NCI-H345 (cell line): ENCODE measurements at places on chromosomes 4 and X.
A peak's percentile ranks its signal among the peaks of the same experiment; 100 is the strongest.

GRCh38 chr4:77881460-77882295 lies 19.0 kb downstream of the MRPL1 start:
- no peak for DNase-seq

DNA sequence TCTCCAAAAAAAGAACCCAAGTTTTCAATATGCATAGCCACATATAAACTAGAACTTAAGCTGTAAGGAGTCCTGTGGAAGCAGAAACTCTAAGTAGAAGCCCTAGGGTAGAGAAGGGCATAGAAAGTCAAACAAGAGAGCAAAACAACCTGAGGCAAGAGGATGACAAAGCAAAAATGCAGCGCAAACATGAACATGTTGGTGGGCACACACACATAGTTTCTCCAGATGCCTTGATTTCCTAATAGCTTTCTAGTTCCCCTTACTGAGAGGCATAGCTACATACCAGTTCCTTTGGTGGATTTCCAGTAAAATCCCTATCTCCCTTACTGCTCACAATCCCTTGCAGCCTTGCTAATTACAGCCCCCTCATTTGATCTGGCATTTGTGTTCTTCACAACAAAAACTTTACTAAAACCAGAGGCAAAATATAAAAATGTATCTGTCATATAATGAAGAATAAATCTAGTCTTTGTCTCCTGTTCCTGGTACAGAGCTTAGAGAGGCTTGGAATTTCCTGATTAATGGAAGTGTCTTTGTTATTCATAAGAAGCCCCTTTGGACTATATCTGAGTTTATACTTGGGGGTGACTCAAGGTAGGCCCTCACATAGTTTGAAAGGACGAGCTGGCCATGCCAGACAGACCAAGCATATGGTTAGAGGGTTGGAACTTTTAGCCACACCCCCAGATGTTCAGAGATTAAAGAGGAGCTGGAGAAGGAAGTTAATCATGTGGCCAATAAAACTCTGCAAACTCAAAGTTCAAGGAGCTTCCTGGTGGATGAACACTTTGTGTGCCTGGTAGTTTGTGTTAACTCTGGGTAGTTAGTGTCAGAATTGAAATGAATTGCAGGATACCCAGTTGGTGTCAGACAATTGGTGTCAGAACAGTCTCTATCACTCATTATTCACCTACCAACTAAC lies 52.7 kb upstream of the ZCCHC13 start:
- DNase-seq, result no peak

DNA sequence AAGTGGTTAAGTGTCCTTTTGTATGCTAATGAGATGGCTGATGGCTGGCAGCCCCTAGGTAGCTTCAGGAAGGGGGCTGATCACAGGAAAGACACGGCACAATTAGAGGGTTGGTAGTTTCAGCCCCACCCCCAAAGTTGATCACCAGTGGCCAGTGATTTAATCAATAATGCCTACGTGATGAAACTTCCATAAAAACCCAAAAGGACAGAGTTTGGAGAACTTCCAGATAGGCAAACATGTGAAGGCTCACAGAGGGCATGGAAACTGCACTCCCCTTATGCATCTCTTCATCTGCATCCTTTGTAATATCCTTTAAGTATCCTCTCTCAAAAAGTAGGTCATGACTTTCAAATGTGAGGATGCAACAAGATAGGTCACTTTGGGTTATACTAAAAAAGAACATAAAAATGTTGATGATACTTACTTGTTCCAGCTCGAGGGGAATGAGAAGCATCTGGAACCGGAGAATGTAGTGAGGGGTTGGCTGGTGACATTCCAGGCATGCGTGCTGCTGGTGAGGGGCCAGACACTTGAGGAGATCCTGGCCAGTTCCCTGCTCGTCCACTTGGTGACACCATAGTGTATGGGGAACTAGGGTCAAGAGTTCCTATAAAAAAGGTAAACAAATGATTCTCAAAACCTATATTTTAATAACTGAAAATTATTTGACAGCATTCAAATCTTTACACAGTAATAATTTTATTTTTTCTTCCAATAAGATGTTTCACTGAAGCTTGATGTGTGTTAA lies 16.7 kb upstream of the CXorf38 start:
- no peak for DNase-seq

GRCh38 chr4:56648021-56648823 lies 32.9 kb downstream of the HOPX start:
- no peak for DNase-seq

- peak; percentile 54 for DNase-seq
Measured at GRCh38 chrX:131841496-131842437, 181.3 kb upstream of the STK26 start.

- DNase-seq, result no peak
Measured at GRCh38 chr4:14596904-14597303, 405.4 kb upstream of the CPEB2 start.

- DNase-seq, result peak; percentile 18
Measured at GRCh38 chr4:101885574-101885973, 95.0 kb downstream of the BANK1 start.

DNA sequence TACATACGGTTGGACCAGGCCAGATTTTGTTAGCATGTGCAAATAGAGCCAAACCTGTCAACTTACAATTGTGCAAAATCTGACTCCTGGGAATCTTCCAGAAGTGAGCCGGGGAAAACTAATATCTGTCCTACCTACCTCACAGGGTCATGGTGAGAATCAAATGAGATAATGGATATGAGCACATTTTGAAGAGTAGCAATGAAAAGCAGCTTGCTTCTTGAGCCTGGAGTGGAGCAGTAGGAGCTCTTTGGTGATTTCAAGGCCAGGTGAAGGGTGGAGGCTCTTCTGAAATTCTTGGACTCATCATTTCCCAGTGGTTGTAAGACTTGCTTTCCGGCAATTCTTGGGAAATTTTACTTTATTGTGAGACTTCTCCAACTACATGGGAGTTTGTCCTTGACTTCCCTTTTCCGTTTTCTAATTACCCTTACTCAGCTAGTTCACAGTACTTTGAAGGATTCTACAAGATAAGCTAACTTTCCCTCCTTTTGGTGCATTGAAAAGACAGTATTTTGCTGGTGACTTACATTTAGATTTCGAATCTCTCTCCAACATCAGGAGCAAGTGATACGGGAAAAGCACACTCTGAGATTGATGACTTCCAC lies 12.2 kb downstream of the PLAC1 start:
- DNase-seq, result no peak

- no peak for DNase-seq
Measured at GRCh38 chrX:97398030-97398551, 514.4 kb downstream of the RPA4 start.

DNA sequence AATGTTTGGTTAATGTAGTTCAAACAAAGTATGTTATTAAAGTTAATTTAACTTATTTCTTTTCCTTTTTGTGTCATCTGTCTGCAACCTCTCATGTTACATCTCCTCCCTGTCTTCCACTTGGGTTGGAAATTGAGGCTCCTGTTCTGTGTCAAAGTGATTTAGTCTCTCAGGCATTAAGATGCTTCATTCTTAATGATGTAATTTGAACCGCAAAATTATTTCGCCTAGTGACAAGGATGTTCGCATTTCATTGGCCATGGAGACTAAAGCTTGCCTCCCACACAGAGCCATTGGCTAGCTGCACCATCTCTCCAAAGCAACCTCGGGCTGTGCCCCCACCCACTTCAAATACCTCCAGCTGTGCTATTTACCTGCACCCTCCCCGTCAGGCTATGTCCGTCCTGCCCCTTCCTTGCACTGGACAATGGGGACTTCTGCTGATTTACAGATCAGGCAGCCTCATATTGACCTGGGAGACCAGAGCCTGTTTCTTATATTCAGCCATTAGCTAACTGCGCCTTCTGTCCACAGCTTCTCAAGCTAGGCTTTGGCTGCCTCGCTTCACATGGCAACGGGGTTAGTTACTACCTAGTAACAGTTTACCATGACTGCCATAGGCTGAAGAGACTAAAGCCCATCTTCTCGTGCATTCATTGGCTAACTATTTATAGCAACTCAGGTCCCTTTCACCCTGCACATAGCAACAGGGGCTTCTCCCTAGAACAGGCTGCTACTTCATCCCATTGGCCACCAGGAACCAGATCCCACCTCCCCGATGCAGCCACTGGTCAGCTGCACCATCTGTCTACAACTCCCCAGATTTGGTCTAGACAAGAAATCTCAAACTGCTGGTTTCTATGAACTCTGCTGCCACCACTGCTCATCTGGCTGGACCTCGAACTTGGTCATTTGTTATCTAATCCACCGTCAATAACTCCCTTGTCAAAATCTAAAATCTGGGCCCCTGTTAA lies 8.6 kb upstream of the ZNF157 start:
- DNase-seq, result peak; percentile 87

GRCh38 chr4:37988670-37989069 lies 28.5 kb downstream of the PTTG2 start:
- no peak for DNase-seq

GRCh38 chr4:120816296-120816965 lies 106.1 kb downstream of the PRDM5 start:
- no peak for DNase-seq

GRCh38 chr4:48620093-48620492 lies 130.0 kb downstream of the ZAR1 start:
- DNase-seq, result no peak

GRCh38 chr4:37489697-37490096 lies 196.5 kb downstream of the RELL1 start:
- DNase-seq, result no peak

- DNase-seq, result no peak
Measured at GRCh38 chr4:113059449-113060182, 10.2 kb downstream of the ANK2 start.

DNA sequence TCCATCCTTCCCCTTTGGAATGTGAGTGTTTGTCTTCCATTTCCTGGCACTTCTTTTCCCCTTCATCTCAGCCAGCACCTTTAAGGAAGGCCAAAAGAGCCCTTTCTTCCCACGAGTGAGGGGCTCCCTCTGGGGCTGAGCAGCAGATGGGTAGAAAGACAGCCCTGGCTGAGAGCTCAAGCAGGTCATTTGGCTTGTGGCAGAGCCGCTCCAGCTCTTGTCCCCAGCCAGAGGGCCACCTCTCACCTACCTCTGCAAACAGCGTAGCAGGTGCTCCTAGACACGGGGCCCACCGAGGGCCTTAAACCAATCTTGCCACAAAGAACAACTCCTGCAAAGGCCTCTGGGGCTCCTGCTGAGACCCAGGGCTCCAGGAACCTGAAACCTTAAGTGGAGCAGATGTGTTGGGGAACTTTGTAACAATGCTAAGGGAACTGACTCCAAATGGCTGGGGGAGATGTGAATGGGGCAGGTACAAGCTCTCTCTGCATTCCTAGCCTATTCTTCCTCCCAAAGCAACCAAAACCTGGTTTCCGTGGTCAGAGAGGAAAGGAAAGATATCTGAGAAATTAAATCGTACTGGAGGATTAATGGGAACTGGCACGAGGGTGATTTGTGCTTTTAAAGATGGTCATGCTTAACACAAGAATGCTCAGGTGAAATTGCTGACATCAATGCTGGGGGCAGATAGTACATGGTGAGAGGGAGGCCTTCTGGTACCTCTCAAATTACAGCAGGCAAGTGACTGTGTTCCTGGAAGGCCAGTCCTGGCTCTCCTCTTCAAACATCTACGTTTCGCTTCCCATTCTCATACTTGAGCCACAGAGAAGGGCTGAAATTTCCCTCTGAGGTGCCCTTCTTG lies 27.0 kb downstream of the TFDP3 start:
- DNase-seq, result no peak

DNA sequence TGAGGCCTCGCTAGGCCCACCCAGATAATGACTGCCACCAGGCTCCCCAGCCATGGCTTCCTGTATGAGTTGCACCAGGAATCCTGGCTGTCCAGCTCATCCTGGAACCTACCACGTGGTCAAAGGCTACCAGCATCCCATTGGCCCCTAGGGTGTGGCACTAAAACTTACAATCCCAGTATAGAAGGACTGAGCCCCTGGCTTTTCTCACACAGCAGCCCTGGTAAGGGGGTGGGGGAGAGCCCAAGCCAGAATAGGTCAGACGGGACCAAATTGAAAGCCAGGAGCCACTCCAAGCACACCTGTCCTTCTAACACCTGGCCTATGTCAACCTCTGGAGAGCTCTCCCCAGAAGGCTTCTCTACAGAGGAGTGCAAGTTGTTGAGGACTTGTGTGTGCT lies 269.3 kb upstream of the AGTR2 start:
- DNase-seq, result no peak

DNA sequence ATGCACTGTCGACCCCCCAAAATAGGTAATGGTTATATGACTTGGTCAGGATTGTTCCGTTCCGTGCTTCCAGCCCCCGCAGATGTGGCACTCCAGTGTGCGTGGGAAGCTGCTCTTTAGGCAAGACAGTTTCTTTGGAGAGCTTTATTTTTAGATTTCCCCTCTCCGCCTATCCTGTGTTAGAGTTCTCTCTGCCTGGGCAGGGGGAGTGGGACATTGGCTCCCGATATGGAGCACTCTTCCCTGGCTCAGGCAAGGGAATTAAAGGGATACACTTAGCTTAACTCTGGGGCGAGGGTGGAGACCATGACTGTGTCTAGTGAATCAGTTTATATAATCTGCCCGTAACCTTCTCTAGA lies 36.0 kb downstream of the DLG3 start:
- DNase-seq, result no peak

DNA sequence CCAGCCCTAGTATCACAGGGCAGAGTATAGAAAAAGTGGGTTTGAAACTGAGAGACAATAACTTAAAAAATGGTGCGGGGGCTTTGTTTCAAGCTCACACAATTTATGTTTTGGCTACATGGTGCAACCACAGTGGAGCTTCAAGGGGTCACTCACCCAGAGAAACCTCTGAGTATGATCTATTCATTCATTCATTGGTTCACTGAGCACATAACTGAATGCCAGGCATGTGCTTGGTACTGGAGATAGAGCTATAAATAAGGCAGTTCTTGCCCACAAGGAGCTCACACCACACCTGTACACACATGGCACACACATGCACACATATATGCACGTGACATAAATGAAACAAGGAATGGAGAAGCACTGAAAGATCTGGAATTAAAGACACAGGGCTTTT lies 171.4 kb downstream of the NHS start:
- DNase-seq, result no peak

- no peak for DNase-seq
Measured at GRCh38 chr4:110949542-110949941, 326.7 kb upstream of the PITX2 start.

- no peak for DNase-seq
Measured at GRCh38 chr4:183295711-183296110, 24.4 kb downstream of the CLDN22 start.
